Activated CD4-positive, alpha-beta T cell treated with anti-CD3 and anti-CD28 coated beads, Interleukin-2, amount 10 ng/mL, durations not matched to agents 24 days and 14 days (primary cell): ENCODE measurements at places on chromosomes 4 and X. TPM values are rescaled to one million over a fixed set of nuclear protein-coding genes. Genes with fewer than 3 reads are reported as not detected.

Gene SPANXN4
- not detected in 2 replicates for total RNA-seq

Gene PNMA6F
- total RNA-seq = not detected in 2 replicates

Gene PDE5A
- total RNA-seq = 0.09 TPM in 1 of 2 replicates, not detected in the other

Gene HSFX2
- 0.28 TPM in 1 of 2 replicates, not detected in the other for total RNA-seq

Gene SAGE1
- total RNA-seq = not detected in 2 replicates

Gene BRS3
- not detected in 2 replicates for total RNA-seq

Gene DDX53
- total RNA-seq = not detected in 2 replicates

Gene H2BW2
- not detected in 2 replicates for total RNA-seq

Gene REPS2
- total RNA-seq = not detected in 2 replicates

Gene CRMP1
- not detected in 2 replicates for total RNA-seq

Gene NKX6-1
- not detected in 2 replicates for total RNA-seq

Gene SOWAHB
- not detected in 2 replicates for total RNA-seq

Gene DOCK11
- total RNA-seq = 27.8 and 28.6 TPM in 2 replicates

Gene ANOS1
- total RNA-seq = not detected in 2 replicates

Gene PNMA5
- total RNA-seq = not detected in 2 replicates

Gene WNK3
- 0.07 and 0.12 TPM in 2 replicates for total RNA-seq

Gene TDO2
- total RNA-seq = not detected in 2 replicates

Gene GAGE2A
- total RNA-seq = not detected in 2 replicates

Gene STK32B
- total RNA-seq = not detected in 2 replicates

Gene CCSER1
- not detected in 2 replicates for total RNA-seq

Gene IL1RAPL1
- total RNA-seq = not detected in 2 replicates

Gene UNC5C
- total RNA-seq = not detected in 2 replicates

Gene PIM2
- total RNA-seq = 391 and 394 TPM in 2 replicates

Gene PRICKLE3
- total RNA-seq = 21.9 and 22.7 TPM in 2 replicates

Gene FAM9B
- total RNA-seq = not detected in 2 replicates

Gene IL3RA
- 3.1 and 3.4 TPM in 2 replicates for total RNA-seq

Gene CXorf65
- 17.9 and 24.9 TPM in 2 replicates for total RNA-seq

Gene IBSP
- not detected in 2 replicates for total RNA-seq

Gene SHROOM3
- 0.02 and 0.05 TPM in 2 replicates for total RNA-seq

Gene ZNF630
- total RNA-seq = 0.19 and 0.33 TPM in 2 replicates

Gene TCEAL8
- total RNA-seq = 22.1 and 23.5 TPM in 2 replicates

Gene SCML2
- total RNA-seq = 2.9 and 3.3 TPM in 2 replicates

Gene ENAM
- not detected in 2 replicates for total RNA-seq

Gene CSTF2
- 71.4 and 73.6 TPM in 2 replicates for total RNA-seq

Gene GABRB1
- total RNA-seq = not detected in 2 replicates

Gene NLRP2B
- total RNA-seq = not detected in 2 replicates

Gene RP2
- total RNA-seq = 6.3 and 7.6 TPM in 2 replicates

Gene LEF1
- 131 and 141 TPM in 2 replicates for total RNA-seq

Gene LGI2
- total RNA-seq = not detected in 2 replicates

Gene PNCK
- total RNA-seq = 0.36 and 0.84 TPM in 2 replicates

Gene CXXC4
- not detected in 2 replicates for total RNA-seq

Gene MSN
- 480 and 482 TPM in 2 replicates for total RNA-seq

Gene IL2RG
- total RNA-seq = 337 and 348 TPM in 2 replicates

Gene ASB9
- 0.24 and 0.33 TPM in 2 replicates for total RNA-seq

Gene NR3C2
- total RNA-seq = 0.14 and 0.28 TPM in 2 replicates

Gene SEPSECS
- total RNA-seq = 12.0 and 13.2 TPM in 2 replicates

Gene NAP1L3
- 0.57 and 0.72 TPM in 2 replicates for total RNA-seq
